ENCODE measurements at places on chromosomes 7 and 10.

DNA sequence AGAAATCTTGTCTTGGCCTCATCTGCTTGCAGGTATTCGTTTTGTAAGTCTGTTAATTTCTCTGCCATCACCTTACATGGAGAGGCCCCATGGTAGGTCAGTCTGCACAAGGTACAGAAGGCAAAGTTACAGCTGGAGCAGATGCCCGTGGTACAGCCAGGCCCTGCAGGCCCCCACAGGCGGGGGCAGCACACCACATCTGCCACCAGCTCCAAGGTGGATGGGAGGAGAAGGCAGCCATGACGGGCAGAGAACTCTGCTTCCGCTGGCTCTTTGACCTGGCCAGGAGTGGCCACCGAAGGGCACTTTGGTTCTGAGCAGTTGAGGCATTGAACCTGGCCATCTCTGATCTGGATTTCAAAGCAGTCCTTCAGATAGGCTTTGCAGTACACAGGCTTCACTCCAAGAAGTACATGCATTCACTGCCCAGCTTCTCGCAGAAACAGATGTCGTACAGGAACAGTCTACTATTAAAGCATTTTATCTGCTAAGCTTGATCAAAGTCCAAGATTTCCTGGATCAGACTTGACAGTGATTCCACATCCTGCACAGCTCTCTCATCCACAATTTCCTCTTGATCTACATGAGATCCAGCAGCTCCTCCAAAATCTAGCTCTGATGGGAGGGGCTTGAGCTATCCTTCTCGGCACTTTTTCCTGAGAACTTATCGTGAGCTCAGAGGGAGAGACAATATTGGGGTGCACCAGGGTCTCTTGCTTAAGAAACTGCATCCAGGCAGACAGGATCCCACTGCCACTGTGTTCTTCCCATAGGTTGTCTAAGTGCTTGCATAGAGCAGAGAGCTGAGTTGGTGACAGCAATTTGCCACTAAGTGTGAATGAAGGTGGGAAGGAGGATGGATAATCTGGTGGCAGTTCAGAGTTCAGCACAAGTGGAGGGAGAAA is 120.7 kb downstream of the TRRAP start:
- DNase-seq = no peak

- DNase-seq = no peak
Observed at GRCh38 chr7:113142385-113143119, 24.2 kb upstream of the SMIM30 start.

GRCh38 chr10:88490231-88490980 is 92.7 kb downstream of the RNLS start:
- no peak for DNase-seq

DNA sequence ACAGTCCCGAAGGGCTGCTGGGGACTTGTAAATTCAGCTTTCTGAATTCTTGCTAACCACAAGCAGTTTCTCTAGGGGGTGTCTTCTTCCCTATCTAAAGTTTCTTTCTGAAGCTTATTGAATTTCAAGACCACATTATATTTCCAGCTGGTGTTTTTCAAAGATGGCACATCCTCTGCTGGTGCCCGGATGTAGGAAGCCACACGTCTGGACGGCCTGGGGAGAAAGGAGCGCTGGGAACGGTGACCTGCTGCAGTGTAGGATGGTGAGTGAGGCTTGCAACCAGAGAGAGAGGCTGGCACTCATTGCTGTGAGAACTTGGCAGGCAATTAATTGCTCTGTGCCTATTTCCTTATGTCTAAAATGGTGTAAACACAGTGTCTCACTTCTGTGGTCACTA is 776.4 kb downstream of the TYW1 start:
- DNase-seq = no peak

DNA sequence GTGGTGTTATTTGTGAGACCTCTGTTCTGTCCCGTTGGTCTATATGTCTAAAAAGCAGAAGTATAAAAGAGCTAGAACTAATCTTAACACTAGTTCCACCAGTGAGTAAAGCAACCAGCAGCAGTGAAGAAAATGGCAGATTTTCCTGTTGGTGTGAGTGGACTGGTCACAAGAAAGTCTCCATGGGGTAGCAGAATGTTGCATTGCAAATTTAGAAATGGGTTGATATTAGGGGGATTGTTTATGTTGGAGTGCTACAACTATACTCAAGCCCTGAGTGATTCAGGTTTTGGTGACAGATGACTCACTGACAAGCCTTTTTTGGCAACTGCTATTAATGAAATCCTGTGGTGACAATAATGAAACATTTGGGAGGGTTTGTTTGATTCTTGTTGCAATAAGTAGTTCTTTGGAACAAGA is 5.6 kb downstream of the AVL9 start:
- DNase-seq = no peak

GRCh38 chr7:120233338-120233737 is 39.6 kb upstream of the KCND2 start:
- DNase-seq = no peak

DNA sequence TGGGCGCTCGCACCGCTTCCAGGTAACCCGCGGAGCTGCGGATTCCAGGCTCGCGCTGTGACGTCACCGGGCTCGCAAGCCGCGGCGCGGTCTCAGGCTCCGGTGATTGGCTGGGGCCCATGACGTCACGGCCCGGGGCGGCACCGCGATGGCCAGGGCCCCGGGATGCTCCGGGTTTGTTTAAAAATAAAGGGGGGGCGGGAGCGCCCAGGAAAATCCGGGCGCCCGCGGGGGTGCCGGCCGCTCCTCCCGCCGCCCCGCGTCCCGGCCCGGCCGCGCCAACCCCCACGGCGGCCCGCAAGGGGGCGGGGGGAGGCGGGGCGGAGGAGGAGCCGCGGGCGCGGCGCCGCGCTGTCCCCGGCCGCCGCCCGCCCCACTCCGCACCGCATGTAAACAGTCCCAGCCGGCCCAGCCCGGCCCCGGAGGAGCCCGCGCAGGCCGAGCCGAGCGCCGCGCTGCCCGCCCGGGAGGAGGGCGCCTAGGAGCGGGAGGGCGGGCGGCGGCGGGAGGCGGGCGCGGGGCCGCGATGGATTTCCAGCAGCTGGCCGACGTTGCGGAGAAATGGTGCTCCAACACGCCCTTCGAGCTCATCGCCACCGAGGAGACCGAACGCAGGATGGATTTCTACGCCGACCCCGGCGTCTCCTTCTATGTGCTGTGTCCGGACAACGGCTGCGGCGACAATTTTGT is at the start of gene MTURN:
Gene MTURN, plus strand, starts transcription at position 376 of the 690 bp plus-strand sequence. Its CDS starts 151 bp downstream, at position 527.
- peak; percentile 80 for DNase-seq

- DNase-seq = no peak
Observed at GRCh38 chr7:131015657-131015958, 281.6 kb upstream of the KLF14 start.

DNA sequence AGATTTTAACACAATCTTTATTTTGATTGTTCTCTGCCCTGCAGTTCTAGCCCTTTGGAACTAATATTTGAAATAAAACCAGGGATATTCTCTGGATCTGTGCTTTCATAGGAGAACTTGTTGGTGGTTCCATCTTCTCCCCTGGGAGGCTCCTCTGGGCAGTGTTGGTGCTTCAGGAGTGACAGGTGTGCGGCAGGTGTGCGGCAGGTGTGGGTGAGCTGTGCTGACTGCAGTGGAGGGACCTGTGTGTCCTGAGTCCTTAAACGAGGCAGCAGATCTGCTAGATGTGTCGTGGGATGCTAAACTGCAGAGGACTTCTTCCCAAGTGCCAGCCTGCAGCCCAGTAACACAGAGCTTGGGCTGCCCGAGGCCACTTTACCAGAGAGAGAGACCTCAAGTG is 98.4 kb downstream of the LYZL1 start:
- no peak for DNase-seq

DNA sequence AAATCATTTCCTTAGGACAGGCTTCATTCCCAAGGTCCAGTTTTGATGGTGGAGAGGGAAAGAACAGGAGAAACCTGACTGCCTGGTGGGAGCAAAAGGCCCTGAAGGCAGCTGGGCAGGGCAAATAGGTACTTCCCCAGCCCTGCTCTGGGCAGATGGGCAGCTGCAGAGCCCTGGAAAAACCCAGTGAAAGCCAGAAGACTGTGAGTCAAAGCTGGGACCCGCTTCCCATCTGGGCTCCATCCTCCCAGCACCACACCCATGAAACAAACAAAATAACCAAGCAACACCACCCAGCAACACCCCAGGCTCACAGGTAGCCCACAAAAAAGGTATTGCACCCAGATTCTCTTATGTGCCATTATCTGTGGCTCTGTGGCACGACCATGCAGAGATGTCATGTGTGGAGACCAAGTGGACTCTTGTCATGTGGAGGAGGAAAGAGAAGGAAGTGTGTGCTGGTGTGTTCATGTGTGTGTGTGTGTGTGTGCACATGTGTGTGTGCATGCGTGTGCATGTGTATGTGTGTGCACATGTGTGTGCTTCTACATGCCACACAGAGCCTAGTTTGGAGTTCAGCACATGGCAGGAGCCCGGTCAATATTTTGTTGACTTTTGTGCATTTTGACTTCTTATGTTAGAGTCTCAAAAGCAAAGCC is 9.8 kb downstream of the CLRN3 start:
- DNase-seq = no peak

DNA sequence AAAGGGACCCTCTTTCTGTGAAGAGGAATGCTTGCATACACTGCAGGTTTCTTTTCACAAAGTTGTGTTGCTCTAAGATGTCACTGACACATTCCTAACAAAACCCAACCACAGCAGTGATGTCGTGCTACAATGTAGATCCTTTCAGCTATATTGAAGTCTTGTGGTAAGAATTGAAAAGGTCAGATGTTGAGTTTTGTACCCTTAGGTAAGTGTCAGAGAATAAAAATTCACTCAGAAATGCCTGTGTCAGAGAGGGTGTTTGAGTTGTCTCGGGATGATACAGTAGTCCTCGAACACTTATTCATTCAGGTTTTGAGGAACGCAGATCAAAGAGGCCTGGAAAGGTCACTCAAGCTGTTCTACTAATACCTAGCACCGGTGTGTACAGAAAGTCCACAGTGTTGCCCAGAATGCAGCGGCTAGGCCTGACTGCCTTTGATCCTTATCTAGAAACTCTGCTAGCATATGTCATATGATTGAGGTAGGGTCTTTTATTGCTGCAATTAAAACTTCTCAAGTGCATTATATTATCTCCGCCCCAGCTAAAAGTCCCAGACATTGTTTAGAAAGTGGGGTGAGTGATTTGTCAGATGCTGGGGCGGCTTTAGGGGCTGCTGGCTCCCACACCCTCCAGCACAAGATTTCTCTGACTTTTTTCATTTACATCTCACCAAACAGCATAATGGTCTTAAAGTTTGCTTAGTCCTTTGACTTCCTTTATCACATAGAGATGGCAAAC is 26.0 kb downstream of the RNF32 start:
- DNase-seq = no peak

DNA sequence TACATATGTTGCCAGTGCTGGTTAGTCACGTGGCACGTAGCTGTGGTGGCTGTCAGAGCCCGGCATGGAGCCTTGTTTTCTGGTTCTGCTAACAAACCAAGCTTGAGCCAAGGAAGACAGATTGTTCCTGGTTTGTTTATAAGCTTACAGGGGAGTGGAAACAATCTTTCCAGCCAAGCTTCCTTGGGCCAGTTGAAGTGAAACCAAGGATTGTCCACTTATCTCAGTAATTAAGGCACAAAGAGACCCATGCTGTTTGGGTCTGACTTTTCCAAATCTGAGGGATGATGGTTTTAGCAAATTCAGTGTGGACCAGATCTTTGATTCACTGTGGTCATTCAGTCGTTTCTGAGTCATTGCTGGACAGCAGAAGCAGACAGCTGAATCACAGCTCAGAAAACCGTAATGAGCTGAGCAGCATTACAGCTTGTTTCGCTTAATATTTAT is 297.3 kb upstream of the COBL start:
- DNase-seq = no peak

All from activated CD4-positive, alpha-beta T cell treated with anti-CD3 and anti-CD28 coated beads for 24 hours (primary cell).